Muscle of arm (tissue), 14 donors: ENCODE measurements at places on chromosomes 7 and 10.

GRCh38 chr10:91380873-91381256 lies 29.3 kb upstream of the HECTD2 start:
- DNase-seq = no peak

- no peak for DNase-seq
Measured at GRCh38 chr7:72437610-72438009, 25.5 kb upstream of the CALN1 start.

GRCh38 chr10:22925088-22925487 lies 2.8 kb upstream of the ARMC3 start:
- no peak for DNase-seq

- DNase-seq = no peak
Measured at GRCh38 chr7:120588416-120588815, 269.5 kb downstream of the TSPAN12 start.

GRCh38 chr10:78339251-78339650 lies 305.6 kb downstream of the RPS24 start:
- DNase-seq = no peak

GRCh38 chr10:58064714-58065528 lies 202.8 kb downstream of the IPMK start:
- DNase-seq = peak; percentile 31

GRCh38 chr7:147279514-147279913 lies 1162.9 kb downstream of the CNTNAP2 start:
- no peak for DNase-seq

GRCh38 chr10:44066527-44067255 lies 318.2 kb downstream of the CXCL12 start:
- no peak for DNase-seq

DNA sequence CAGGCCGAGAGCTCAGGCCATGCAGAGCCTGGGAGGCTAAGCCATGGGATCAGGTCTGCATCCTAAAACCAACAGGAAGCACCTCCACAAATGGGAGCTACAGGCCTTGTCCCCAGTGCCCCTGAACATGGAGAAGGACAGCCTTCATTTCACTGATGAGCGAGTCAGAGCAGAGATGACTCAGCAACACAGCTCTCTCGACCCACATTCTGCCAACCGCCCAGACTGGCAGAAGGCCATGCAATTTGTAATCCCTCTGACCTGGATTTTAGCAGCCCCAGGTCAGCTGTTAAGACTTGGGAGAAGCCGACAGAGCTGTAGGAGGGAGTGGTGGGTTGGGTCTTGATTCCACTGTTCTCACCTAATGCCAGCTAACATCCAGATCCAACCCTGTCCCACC lies 25.5 kb downstream of the VOPP1 start:
- no peak for DNase-seq

- DNase-seq = no peak
Measured at GRCh38 chr10:110833234-110833940, 38.3 kb upstream of the PDCD4 start.

- peak; percentile 4 for DNase-seq
Measured at GRCh38 chr7:53672681-53673080, 637.2 kb downstream of the POM121L12 start.

DNA sequence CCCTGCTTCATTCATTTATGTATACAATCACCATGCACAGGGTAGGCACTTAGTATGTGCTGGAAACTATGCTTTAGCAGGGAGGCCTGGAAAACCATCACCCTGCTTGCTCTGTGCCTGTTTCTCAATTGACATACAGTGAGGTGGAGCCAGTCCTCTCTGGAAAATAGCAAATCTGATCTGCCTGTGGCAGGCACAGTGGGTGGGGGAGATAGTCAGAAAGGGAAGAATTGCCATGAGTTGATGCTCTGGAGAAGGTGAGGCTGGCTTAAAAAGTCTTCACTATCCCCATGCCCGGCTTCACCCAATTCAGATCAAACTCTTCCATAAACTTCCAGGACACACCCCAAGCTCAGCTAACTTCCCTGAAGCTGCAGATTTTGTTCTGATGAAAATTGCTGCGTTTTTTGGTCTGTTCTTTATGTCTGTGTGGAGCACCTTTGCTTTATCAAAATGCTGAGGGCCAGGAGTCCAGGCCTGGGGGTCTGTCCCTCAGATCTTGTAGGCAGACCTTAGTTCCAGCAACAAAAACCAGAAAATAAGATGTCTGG lies 84.8 kb downstream of the ANK3 start:
- no peak for DNase-seq

- no peak for DNase-seq
Measured at GRCh38 chr7:98285157-98286092, 3.9 kb downstream of the BRI3 start.
